Left renal pelvis (tissue), 4 donors: ENCODE measurements at places on chromosomes 2 and 18. TPM values are rescaled to one million over a fixed set of nuclear protein-coding genes. Genes with fewer than 3 reads are reported as not detected.

- no peak for DNase-seq
These were observed 33.1 kb upstream of the EN1 start for GRCh38 chr2:118880501-118880900.

Gene GPR55
- polyA plus RNA-seq, result 0.19 TPM

DNA sequence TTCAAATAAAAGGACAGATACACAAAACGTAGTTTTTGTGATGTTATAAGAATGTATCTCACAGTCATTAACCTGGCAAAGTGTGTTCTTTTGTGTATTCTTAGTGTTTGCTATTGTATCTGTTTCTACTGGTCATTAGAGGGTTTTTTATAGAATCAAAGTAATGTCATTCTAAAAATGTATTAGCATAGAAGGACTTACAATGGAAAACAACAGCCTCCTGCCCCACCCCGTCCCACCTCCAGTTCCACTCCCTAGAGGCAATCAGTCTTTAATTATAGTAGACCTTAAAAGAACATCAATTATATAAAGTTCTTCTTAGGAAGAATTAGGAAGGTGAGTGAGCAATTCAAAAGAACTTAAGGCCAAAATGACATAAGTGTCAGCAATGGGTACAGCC, 13.8 kb downstream of the DNAJC27 start:
- no peak for DNase-seq

GRCh38 chr2:99111236-99111635, 30.3 kb upstream of the C2orf15 start:
- DNase-seq, result no peak

GRCh38 chr2:33322612-33323011, 153.8 kb upstream of the RASGRP3 start:
- DNase-seq, result no peak
